GM23248 (cell line): ENCODE measurements at places on chromosomes 5 and 9. TPM values are rescaled to one million over a fixed set of nuclear protein-coding genes. Genes with fewer than 3 reads are reported as not detected.

DNA sequence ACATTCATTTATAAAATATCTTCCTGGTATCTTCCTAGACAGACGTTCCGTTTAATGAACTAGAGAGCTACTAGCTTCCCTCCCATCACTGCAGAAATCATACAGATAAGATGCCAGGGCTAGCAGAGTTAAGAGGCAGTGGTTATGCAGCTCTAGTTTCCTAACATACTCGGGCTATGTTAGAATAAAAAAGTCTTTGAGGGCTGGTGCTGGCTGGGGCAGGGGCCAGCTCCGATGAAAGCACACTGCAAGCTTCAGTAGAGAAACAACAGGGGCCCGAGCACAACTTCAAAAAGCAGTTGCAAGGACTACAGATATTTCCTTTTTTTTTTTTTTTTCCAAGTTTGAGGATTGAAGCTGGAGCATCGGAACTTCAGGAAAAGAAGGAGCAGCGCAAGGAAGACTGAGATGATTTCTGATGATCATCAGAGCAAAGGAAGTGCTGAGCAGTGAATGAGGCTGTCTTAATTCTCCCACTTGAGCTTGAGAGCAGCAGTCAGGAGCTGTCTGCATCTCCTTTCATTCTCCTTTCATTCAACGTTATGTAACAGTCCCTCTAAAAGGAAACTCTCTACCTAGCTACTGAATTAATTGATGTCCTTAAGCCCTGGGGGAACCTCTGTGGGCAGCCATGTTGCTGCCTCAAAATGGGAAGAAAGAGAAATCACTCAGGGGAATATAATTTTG is 47.6 kb upstream of the ADCY2 start:
- DNase-seq: no peak

TXNDC8 gene
- not detected in 2 replicates for total RNA-seq

- DNase-seq: peak; percentile 63
These were observed 49.3 kb downstream of the SHB start for GRCh38 chr9:38019731-38020130.

DNA sequence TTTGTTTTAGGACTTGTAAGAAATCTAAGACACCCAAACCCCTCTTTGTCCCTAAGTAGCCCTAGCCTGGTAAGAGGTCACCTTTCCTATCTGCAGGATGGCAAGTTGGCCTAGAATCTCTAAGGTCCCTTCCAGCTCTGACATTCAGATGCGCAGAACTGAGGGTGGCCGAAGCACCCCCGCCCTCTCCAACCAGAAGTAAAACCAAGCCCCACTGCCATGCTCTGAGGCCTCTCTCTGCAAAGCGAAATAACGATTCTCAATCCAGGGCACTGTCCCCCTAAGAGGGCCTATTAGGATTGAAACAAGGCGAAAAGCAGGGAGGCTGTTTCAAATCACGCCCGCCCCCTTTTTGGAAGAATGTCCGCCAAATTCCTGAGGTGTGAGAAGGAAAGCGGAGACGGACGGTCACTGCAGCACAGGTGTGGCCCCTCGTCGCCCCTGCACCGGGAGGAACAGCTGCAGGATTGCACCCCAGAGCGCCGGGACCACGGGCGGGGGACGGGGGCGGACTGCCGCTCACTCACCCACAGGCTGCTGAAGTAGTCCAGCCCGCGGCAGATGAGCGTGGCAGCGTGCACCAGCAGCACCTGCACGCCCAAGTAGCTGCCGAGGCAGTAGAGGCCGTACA is 824 bp downstream of the TMEM245 start:
- DNase-seq: peak; percentile 48

- no peak for DNase-seq
These were observed 59.9 kb upstream of the CER1 start for GRCh38 chr9:14782286-14783051.

DNA sequence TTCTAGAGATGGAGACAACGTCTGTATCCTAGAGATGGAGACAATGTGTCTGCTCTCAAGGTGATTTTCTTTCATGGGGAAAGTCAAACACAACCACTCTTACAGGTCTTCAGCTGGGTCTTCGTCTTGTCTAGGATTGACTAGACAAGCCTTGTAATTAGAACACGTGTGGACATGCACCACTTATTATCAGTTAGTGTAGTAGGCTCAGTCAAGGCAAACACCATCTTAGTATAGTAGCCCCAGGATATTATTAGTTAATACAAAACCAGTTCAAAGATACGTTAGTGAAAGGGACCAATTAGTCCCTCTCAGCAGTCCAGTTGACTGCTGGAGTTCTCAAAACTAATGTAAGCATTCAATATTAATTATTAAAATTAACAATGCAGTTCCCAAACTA is 15.1 kb upstream of the CCL28 start:
- DNase-seq: no peak

- no peak for DNase-seq
These were observed 229.0 kb downstream of the ACTL7B start for GRCh38 chr9:108626743-108627142.

ASTN2 gene
- 3.8 and 7.5 TPM in 2 replicates for total RNA-seq

- no peak for DNase-seq
These were observed 57.0 kb upstream of the NEURL1B start for GRCh38 chr5:172583931-172584511.

C9orf50 gene
- total RNA-seq: 0.32 TPM in 1 of 2 replicates, not detected in the other
